ENCODE measurements at places on chromosomes 13 and 19. TPM values are rescaled to one million over a fixed set of nuclear protein-coding genes. Genes with fewer than 3 reads are reported as not detected.

DNA sequence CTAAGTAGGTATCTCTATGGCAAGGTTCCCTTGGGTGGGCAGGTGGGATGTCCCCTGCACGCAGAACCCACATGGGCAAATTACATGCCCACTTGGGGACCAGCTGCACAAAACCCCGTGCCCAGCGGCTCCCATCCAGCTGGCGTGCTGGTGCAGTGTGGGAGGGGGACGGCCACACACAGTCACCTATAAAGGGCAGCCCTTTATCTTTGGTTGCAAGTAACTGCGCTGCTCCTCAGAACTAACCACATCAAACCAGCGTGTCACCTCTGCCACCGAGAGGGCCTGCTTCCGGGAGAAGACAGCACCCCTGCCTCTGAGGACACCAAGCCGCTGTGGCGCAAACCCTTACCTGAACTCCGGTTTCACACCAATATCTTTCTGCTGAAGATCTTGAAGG, 32.2 kb downstream of the ANKRD27 start:
- DNase-seq = no peak

- no peak for DNase-seq
These were observed 13.9 kb downstream of the VSTM2B start for GRCh38 chr19:29539670-29540069.

- DNase-seq = no peak
These were observed 81.4 kb upstream of the UQCRFS1 start for GRCh38 chr19:29294343-29294811.

GRCh38 chr13:49567491-49567890, 17.9 kb downstream of the RCBTB1 start:
- no peak for DNase-seq

DNA sequence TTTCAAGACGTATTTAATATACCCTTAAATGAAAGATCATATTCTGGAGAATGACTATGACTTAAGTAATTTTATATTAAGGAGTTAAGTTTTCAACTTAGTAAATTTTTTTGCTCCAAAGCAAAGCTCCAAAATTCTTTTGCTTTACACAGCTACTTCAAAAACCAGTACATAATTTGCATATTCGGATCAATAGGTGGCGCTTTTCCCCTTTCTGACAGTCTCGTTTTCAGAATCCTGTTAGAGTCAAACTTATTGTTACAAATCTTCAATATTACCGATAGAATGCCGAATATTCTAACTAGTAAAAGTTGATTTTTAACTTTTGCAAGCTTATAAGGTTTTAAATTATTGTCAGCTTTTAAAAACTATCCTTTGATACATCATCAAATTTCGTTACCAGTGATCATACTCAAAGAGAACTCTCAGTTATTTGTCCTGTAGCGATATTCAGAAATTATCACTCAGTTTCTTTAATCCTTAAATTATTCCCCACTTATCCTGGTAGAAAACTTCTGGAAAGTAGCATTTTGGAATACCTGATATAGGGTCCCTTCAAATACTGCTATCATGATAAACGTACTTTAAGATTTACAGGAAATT, 852.7 kb upstream of the KLHL1 start:
- DNase-seq = no peak

- no peak for DNase-seq
These were observed at the start of gene GIPC3 for GRCh38 chr19:3585301-3586126. GIPC3 (plus strand) TSS chr19:3585478; CDS start chr19:3585598, 120 bp downstream.

GRCh38 chr19:43465468-43466120, at the start of gene LYPD3:
LYPD3 (minus strand) TSS chr19:43465608; CDS start chr19:43465571, 37 bp downstream.
- no peak for DNase-seq

DNA sequence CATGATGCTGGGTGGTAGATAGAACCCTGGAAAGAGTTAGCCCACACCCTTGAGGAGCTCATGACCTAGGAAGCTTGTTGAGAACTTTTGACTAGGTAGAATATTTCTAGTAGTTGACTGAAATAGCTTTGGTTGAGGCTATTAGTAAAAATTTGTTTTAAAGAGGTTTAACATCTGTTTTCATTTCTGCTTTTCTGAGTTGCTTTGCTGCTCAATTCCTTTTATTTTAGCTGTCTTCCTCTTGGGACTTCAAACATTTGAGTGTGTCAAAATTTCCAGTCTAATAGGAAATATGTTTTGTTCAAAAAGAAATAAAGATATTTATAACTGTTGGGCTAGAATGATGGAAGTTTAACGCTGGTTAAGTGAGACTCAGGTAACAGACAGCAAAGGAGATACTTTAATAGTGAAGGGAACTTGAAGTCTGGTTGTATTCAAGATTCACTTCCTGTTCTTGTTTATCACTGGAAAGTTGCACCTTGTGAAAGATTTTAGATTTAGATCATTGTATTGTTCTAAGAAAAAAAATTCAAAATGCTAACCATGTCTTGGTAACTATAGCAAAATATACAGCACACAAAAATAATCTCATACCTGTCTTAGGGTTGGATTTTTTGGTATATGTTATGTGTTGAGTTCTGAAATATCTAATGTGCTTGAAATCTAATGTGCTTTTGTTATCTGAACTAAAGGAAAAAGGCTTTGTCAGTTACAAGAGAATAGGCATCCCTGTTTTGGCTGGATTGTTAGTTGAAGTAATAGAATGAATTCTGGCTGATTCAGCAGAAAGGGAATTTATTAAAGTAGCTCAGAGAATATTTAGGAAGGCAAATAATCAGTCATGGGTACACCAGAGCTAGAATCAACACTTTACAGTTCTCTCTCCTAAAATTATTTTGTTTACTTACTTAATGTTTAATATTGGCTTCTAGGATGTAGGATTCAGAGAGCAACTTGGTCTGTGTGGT, 24.4 kb upstream of the GPR18 start:
- no peak for DNase-seq

- DNase-seq = no peak
These were observed 389.2 kb downstream of the NDFIP2 start for GRCh38 chr13:79870123-79870522.

DNA sequence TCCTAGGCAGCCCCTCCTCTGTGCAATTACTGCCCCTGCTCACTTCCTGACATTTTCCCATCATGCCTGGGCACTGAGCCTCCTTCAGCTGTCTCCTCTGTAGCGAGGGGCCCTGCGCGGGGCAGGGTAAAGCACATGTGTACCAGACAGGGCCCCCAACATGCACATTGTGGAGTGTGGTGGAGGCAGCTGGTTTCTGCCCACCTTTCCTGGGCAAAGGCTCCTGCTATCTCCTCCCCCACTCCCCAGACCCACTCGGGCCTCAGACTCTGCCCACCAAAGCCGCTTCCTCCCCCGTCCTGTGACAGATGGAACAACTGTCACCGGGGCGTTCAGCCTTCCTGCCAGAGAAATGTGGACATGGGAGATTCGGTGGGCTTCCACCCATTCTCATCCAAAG, 2.9 kb upstream of the KPTN start:
- DNase-seq = no peak

GRCh38 chr19:7488736-7489353, at the start of gene PEX11G:
PEX11G (minus strand) TSS chr19:7489035; CDS start chr19:7489010, 25 bp downstream.
- DNase-seq = no peak

DNA sequence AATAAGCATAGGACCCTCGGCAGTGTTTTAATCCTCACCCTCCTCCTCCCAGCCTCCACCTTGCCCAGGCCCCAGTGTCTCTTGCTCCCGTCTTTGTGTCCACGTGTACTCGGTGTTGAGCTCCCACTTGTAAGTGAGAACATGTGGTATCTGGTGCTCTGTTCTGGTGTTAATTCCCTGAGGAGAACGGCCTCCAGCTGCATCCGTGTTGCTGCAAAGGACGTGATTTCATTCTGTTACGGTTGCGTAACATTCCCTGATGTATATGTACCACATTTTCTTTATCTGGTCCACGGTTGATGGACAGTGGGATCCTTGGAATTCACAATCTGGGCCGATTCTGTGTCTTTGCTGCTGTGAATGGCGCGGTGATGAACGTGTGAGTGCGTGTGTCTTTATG, 44.7 kb upstream of the TFDP1 start:
- DNase-seq = no peak

DNA sequence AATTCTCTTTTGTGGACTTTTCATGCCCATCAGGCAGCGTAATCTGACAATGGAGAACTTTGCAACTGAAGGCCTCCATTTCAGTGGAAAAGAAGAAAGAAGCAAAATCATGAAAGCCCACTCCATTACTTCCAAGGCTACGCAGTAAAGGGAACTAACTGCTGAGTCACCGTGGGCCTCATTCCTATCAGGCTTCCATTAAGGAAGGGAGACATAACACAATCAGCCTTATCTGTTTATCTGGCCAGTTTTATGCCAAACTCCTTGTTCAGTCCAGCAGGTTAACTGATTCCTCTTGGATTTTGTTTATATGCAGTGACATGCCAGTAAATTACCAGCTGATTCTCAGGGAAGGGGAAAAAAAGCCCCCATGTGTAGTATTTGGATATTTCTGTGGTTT, 56.8 kb upstream of the KATNAL1 start:
- no peak for DNase-seq

GRCh38 chr13:113916330-113916815, 52.5 kb upstream of the GAS6 start:
- DNase-seq = peak; percentile 84

- DNase-seq = no peak
These were observed 22.2 kb downstream of the FAM187B start for GRCh38 chr19:35206379-35206778.

The LENG9 gene
- total RNA-seq = 10.3 TPM

The PODNL1 gene
- total RNA-seq = 5.2 TPM

The RGCC gene
- 212 TPM for total RNA-seq

The PLEKHG2 gene
- 18.9 TPM for total RNA-seq

The IL4I1 gene
- not detected for total RNA-seq

The KIRREL2 gene
- total RNA-seq = not detected

The KLK7 gene
- 14.2 TPM for total RNA-seq

The PEAK3 gene
- 2.0 TPM for total RNA-seq

Measured in vagina (tissue), 2 donors.